ENCODE measurements at places on chromosomes 5 and 9.
A peak's percentile ranks its signal among the peaks of the same experiment; 100 is the strongest.

DNA sequence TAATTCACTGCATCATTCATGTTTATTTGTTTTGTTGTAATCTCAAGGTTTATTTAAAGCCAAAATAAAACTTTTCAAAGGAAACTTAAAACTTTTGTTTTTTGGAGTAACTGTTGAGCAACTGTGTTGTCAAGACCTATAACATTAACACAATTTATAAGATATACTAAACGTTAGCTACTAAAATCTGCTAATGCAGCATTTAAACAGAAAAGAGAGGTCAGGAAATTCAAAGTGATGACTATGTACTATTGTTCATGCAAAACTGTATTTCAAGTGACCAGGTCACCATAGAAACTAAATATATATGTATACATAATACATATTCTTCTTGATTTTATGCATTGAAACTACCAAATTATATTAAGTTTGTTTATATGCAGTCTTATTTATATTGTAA is 1740.9 kb downstream of the EFNA5 start:
- no peak for DNase-seq

GRCh38 chr9:122642226-122642625 is 15.2 kb downstream of the OR1B1 start:
- DNase-seq, result no peak

- no peak for DNase-seq
Measured at GRCh38 chr9:124657516-124657915, 113.6 kb downstream of the NR6A1 start.

GRCh38 chr5:34570721-34571676 is 85.1 kb upstream of the RAI14 start:
- no peak for DNase-seq

DNA sequence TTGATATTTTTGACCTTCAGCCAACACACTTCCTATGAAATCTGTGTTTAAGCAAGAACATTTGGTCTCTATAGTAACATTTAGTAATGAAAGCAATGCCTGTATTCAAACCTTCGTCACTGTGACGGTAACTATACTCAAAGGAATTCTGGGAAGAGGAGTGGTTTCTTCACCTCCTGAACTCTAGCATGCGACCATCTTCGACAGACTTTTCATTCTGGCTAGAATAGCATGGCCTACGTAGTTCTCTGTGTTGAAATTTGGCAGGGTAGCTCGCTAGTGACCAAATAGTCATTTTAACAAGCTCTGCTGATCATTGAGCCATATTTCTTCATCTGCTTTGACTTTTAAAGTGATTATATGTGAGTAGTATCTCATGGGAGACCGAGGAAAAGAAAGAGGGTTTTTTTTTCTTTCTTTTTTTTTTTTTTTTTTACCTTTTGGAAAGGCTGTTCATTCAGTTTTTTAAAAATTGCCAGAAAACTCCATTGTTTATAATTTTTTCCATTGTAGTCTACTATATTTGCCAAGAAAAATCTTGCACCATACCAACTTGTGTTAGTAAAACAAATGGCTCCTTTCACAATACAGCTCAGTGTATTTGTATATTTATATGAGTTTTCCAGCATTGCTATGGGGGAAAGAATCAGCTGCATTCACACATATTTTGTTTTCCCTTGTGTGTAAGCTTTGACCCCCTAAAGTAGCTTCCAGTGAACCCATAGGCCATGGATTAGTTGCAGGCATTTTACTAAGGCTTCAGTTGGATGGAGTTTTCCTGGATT is 166.8 kb downstream of the NNT start:
- DNase-seq, result no peak

GRCh38 chr9:74672237-74672636 is 175.1 kb downstream of the RORB start:
- no peak for DNase-seq

DNA sequence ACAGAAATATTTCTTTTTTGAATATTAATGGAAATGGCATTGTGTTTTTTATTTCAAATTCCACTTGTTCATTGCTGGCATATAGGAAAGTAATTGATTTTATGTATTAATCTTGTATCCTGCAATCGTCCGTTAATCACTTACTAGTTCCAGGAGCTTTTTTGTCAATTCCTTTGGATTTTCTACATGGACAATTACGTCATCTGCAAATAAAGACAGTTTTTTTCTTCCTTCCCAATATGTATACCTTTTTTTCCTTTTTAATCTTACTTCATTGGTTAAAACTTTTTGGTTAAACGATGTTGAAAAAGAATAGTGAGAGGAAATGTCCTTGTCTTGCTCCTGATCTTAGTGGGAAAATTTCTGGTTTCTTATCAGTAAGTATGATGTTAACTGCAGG is 1.5 kb upstream of the TIFAB start:
- DNase-seq, result no peak

DNA sequence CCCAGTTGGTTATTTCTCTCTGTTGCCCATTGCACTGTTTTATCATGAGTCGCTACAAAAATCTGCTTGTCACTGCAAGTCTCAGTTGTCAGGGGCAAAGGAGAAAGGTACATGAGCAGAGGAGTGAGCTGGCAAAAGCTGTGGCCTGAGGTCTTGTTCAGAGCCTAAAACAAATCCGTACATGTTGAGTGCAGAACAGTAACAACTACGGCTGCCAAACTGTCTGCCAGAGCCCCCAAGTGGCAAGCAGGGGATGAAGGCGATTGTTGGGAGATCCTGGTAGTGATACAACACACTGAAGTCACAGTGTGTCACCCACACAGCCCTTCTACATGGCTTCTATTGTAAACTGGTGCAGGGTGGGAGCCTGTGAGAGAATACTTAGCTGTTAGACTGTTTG is 50.9 kb downstream of the BRINP1 start:
- peak; percentile 33 for DNase-seq

GRCh38 chr5:65102976-65103711 is 334.4 kb downstream of the CWC27 start:
- DNase-seq, result no peak

- DNase-seq, result no peak
Measured at GRCh38 chr9:70589571-70590314, 175.3 kb upstream of the KLF9 start.

- DNase-seq, result no peak
Measured at GRCh38 chr9:17013010-17013409, 121.8 kb upstream of the CNTLN start.

DNA sequence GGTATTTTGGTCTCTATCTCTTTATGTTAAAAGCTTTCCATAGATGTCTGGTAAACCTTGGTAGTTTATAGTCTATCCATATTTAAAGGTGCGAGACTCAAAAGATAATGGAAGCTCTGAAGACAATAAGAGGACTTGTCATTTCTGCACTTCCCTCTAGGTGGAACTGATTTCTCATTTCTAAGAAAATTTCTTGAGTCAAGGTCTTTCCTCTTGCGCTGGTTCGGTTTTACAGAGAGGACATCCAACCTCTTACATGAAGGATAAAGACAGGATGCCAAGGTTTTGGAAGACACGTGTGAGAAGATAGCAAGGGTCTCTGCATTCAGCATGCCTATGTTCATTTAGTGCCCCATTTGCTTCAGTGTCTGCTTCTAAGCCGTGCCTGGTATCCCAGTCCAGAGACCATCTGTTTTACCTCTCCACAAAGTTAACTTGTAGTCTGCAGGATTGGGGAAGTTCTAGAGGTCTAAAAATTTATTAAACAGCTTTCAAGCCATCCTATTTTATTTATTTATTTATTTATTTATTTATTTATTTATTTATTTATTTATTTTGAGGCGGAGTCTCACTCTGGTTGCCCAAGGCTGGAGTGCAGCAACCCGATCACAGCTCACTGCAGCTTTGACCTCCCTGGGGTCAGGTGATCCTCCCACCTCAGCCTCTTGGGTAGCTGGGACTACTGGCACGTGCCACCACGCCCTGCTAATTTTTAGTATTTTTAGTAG is 41.6 kb downstream of the KIAA1191 start:
- no peak for DNase-seq

DNA sequence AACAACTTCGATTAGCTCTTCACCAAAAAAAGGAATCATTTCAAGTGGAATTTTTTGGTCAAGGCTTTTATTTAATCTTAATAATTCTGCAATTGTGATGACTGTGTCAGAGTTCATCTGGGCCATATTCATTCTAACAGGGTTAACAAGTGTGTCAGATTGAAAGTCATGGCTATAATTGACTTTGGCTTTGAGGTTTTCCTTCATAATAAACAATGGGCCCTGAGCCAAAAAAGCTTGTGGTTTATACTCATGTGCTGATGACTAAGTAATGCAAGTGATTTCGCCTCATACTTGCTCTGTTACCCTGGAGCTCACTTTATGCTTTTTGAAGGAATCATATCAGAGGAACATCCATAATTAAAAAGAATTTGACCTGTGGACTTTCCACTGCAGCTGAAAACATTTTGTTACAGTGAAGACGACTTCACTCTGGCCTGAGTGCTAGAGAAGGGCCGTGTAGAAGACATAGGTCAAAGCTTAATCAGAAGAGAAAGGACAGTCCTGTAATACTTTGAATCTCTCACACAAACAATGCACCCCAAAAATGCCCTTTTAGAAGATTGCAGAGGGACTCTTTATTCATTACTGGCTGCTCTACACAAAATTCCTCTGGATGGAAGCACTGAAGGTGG is 101.7 kb downstream of the GDNF start:
- DNase-seq, result no peak

- no peak for DNase-seq
Measured at GRCh38 chr5:6355294-6355693, 23.1 kb downstream of the MED10 start.

DNA sequence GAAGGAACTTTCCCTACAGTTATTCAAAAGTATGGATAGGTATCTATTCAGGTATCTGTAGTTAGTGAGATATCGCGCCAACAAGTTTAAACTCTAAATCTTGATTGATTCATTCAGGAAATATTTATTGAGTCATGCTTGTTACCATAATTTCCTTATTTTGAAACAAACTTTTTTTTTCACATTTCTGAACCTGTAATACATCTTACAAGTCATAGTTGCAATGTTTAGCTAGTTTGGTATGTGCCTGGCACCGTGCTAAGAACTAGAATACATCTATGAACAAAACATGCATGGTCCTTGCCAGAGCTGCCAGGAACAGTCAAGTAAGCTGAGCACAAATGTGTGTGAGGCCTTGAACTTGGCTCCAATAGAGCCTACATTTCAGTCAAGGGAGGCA is 226.4 kb downstream of the PCSK5 start:
- DNase-seq, result no peak

- no peak for DNase-seq
Measured at GRCh38 chr5:143533978-143534760, 130.7 kb upstream of the NR3C1 start.

Measured in anterior cingulate cortex (tissue), 58 donors.